ENCODE measurements at places on chromosomes 11 and 22.

- DNase-seq: no peak
These were observed 16.5 kb upstream of the NUCB2 start for GRCh38 chr11:17260020-17260419.

- DNase-seq: no peak
These were observed 24.0 kb upstream of the MYH9 start for GRCh38 chr22:36411589-36412258.

- DNase-seq: no peak
These were observed 9.6 kb upstream of the C1QTNF6 start for GRCh38 chr22:37197451-37198257.

DNA sequence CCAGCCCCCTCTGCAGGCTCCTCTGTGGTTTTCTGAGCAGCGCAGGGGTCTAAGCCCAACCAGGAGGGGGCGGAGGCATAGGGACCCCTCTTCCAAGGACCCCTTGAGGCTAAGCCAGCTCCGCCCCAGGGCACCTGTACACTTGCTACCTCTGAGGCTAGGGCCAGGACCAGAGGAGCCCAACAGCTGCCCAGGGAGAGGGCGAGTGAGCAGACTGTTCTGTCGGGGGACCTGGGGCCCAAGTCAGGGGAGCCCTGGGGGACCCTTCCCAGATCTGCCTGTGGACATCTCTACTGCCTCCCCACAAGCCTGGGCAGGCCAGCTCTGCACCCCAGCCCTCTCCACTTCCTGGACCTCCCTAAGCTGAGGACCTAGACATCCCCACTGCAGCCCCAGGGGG lies 1.8 kb downstream of the B4GALNT4 start:
- no peak for DNase-seq

- no peak for DNase-seq
These were observed 10.0 kb upstream of the MYRF start for GRCh38 chr11:61742391-61742790.

GRCh38 chr11:24623121-24623520 lies 126.3 kb downstream of the LUZP2 start:
- no peak for DNase-seq

GRCh38 chr11:72352859-72353551 lies 81.3 kb downstream of the CLPB start:
- DNase-seq: peak; percentile 26

GRCh38 chr11:117410861-117411710 lies 83.4 kb downstream of the CEP164 start:
- no peak for DNase-seq

DNA sequence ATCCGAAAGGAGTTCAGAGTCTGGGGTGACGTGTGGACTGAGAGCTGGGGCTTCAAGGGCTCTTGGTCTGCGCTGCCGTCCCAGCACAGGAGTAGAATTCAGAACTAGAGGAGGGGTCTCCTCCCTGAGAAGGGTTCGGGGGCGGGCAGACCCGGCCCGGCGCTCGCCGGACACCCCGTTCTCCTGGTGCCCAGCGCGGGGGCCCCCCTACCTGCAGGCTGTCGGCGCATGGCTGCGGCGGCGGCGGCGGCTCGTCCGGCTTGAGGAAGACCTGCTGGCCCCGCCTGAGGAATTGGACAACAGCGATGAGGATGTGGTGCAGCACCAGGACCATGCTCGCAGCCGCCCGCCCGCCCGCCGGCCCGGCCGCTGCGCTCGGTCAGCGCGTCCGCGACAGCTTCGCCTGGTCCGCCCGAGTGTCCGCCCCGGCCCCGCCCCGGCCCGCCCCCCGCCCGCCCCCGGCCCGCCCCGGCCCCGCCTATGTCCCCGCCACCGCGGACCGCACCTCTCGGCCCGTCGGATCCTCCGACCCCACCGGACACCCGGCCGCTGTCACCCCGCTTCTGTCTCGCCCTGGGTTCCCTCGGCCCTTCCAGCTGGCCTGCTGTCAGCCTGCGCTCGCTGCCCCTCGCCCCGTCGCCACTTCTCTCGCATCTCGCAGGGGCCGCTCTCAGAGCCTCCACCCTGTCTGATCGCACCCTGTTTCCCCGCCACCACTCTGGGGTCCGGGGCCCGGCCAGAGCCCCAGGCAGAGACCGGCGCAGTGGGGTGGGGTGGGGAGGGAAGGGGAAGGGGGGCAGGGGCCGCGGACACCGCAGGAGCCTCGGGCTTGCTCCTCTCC lies 32.0 kb downstream of the PDE2A start:
- no peak for DNase-seq

GRCh38 chr11:29093416-29094120 lies 923.3 kb downstream of the KCNA4 start:
- DNase-seq: no peak

DNA sequence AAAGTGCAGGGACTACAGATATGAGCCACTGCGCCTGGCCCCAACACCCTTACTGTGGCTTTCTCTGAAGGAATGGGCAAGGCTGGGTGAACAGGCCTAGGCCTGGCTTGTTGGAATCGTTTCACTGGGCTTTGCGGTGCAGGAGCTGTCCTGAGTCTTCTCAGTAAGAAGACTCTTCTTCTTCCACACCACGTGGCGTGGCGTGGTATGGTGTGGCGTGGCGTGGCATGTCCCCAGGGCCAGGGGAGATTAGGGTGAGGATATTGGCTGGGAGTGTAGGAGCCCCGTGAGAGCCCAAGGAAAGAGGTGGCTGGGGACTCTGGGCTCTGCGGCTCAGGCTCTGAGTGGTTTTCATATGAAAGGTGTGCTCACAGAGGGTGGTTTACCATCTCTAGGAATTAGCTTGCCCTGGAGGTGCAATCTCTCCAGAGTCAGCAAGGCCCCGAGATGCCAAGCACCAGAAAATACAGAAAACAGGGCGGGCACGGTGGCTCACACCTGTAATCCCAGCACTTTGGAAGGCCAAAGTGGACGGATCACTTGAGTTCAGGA lies 70.7 kb downstream of the PARVB start:
- no peak for DNase-seq
